ENCODE measurements at places on chromosomes 13 and 19.
A peak's percentile ranks its signal among the peaks of the same experiment; 100 is the strongest.

DNA sequence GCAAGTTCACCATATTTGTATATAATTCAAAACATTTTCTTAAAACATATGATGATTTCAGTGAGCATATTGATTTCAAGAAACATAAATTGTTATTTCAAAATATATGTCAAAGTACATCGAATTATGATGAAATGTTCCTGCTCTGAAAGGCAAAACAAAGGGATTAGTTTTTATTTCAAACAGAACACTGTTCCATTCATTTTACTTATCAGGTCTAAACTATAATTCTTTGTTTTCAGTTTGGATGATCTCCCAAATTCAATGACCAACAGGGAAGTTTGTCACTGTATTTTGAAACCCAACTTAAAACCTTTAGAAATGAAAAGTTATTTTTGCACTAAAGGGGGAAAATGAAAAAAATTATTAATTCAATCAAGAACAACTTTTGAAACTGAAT lies 610.2 kb downstream of the SLITRK1 start:
- DNase-seq: no peak

DNA sequence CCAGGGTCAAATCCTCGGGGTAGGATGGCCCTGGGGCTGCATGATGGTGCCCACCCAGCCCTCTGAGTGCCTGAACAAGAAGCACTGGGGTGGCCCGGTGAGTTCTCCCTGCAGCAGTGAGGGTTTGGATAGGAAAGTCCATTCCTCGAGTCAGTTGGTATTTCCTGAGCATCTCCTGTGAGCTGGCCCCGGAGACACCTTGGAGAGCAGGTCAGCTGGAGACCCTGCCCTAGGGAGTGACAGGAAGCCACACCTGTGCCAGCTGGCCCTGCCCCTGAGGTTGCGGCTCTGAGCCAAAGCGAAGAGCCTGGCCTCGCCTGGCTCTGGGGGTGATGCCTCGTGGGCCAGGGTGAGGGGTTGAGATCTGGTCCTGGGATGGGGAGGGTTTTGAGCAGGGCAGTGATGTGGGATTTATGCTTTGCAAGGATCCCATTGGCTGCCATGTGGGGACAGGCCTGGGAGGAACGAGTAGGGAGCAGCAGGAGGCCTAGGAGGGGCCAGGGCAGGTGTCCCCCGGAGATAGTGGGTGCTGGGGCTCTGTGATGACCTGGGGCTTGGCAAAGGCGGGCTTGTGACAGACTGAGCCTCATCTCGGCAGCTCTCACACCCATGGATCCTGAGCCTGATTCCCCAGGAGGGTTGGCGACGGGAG lies 16.0 kb downstream of the CRTC1 start:
- DNase-seq: no peak

- DNase-seq: peak; percentile 49
These were observed 718 bp downstream of the CDK8 start for GRCh38 chr13:26254583-26255111.

DNA sequence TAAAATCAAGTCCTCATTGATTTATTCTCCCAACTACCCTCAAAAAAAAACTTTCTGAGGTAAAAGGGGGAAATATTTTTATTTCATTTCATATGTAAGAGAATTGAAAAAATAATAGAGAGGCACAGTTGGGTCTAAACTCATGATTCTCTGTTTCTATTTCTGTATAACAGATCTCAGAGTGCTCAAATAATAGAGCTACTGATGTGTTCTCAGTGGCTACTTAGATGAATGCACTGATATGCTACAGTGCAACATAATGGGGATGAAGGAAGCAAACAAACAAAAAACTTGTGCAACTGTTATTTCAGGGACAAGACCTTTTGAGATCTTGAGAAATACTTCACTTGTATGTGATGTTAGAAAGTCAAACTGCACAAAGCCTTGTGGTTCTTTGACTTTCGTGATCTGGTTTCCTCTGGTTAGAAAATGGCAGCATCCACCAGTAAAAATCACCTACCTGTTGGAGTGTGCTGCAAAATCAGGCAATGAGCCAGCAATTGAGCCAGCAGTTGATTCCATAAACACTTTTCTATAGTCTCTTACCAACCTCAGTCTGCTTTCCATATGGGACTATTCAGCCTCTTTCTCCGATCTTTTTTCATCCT lies 9.7 kb upstream of the DACH1 start:
- no peak for DNase-seq

DNA sequence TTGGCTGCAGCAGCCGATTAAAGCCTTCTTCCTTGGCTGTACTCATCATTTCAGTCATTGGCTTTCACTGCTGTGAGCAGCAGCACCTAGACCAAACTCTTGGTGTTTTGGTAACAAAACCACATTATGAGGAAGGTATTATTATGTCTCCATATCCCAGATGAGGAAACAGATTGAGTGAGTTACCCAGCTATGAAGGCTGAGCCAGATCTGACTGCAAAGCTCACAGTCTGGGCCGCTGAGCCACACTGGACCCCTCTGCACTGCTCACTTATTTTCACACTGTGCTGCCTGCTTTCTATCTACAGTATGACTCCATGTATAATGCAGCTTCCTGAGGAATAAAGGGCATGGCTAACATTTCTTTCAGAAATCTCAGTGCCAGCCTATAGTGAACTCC lies 24.5 kb downstream of the CRYL1 start:
- DNase-seq: no peak

GRCh38 chr13:106680796-106681472 lies 113.0 kb upstream of the ARGLU1 start:
- no peak for DNase-seq

GRCh38 chr13:52085421-52085820 lies 43.5 kb downstream of the NEK5 start:
- no peak for DNase-seq

DNA sequence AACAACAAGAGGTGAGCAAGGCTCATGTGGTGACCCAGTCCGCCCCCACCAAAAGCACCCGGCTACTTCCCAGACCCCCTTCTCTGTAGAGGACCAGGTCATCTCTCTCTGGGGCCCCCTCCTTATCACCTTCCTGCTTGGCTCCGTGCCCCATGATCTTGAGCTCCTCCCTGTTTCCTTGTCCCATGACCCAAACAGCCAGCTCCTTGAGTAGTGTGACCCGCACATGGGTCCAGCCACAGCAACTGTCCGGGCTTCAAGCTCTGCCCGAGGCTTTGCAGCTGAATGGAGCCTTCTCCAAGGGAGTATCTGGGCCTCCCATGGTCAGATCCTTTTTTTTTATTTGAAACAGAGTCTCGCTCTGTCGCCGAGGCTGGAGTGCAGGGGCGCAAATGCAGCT lies 61.8 kb downstream of the MYO9B start:
- no peak for DNase-seq

DNA sequence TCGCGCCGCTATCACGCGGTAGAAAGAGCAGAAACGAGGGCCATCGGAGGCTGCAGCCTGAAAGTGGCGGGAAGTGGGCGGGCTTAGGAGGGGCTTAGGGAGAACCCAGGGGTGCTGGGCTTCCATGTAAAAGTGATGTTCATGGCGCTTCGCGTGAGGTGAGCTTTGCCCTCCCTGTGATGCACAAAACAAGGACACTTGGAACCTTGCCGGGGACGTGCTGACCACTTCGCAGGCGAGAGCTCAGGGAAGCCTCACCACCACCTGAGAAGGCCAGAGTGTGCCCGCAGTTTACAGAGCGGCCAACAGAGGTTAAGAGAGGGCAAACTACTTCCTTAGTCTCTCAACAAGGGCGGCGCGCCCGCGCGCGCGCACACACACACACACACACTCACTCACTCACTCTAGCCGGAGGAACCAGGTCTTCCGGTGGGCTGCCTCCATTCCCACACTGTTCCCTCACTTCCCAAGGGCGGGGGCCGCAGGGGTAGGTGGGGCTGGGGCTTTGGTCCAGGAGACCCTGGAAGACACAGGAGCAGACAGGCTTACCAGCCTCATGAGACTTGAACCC lies 651 bp downstream of the GAPDHS start:
- no peak for DNase-seq

- no peak for DNase-seq
These were observed 2.0 kb downstream of the KLF2 start for GRCh38 chr19:16326401-16327168.

- no peak for DNase-seq
These were observed 123.3 kb downstream of the VWA8 start for GRCh38 chr13:41837629-41838028.

DNA sequence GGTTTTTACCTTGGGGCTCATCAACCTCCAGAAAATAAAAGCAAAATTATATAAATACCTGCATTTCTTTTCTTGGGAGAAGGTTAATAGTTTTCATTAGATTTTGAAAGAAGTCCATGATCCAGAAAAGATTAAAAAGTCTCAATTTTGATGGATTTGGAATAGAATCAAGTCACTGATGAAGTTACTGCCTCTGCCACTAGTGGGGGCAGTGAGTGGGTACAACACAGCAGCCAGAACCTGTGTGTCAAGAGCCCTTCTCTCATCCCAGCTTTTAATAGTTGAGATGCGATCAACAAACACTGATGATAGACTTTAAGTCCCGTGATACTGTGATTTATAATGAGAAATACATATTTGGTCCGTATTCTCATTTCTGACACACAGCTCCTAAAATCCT lies 686.7 kb downstream of the DIAPH3 start:
- no peak for DNase-seq

DNA sequence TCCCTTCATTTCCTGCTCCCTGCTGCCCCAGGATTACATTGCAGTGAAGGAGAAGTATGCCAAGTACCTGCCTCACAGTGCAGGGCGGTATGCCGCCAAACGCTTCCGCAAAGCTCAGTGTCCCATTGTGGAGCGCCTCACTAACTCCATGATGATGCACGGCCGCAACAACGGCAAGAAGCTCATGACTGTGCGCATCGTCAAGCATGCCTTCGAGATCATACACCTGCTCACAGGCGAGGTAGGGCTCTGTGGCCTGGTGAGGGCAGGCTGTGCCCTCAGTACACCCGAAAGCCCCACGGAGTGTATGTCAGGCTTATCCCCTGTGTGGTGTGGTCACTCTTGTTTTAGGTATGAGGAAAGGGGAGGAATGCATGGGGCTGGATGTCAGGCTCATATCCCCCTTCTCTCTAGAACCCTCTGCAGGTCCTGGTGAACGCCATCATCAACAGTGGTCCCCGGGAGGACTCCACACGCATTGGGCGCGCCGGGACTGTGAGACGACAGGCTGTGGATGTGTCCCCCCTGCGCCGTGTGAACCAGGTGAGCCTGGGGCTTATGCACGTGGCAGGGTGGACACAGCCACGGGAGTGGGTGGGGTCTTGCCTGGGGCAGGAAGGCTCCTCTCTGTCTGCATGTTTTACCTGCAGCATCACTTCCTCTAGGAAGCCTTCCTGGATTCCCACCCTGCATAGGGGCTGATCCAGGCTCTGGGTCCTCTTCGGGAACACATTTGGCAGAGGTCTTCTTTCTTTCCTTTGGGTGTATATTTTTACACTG lies 2.3 kb upstream of the RNF225 start:
- no peak for DNase-seq

DNA sequence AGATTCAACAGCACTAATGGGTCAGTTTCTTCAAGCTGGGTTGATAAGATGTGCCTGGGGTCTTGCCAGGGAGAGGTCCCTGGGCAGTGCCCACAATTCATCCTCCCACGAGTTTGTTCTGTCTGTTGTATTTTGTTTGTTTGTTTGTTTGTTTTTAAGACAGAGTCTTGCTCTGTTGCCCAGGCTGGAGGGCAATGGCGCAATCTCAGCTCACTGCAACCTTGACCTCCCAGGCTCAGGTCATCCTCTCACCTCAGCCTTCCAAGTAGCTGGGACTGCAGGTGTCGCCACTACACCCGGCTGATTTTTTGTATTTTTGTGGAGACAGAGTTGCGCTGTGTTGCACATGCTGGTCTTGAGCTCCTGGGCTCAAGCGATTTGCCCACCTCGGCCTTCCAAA lies 120.1 kb downstream of the NUFIP1 start:
- DNase-seq: no peak

DNA sequence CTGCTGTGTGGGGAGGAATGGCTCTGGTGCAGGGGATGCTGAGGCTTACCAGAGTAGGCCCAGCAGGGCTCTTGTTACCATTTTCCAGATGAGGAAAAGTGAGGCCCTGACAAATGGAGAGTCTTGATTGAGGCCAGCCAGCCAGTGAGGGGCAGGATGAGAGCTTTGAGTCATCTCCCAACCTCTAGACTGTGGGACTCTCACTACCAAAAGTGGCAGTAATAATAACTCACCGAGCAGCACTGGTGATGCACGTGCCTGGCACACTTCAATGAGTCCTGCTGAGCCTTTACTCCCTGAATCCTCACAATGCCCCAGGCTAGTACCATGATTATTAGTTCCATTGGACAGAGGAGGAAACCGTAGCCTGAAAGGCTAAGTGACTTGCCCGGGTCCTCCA lies 7.8 kb downstream of the CIC start:
- no peak for DNase-seq

DNA sequence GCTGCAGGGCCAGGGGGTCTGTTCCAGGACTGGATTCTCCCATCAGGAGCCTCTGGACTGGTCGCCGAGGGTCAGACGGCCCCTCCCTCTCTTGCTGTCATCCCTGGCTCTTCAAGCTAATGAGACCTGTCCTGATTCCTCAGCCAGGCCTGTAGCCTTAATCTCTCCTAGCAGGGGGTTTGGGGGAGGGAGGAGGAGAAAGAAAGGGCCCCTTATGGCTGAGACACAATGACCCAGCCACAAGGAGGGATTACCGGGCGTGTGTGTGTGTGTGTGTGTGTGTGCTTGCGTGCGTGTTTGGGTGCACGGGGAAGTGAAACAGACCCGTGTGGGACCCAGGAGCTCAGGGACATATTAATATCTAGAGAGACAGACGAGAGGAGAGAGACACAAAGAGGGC lies 1.9 kb upstream of the CRX start:
- no peak for DNase-seq

DNA sequence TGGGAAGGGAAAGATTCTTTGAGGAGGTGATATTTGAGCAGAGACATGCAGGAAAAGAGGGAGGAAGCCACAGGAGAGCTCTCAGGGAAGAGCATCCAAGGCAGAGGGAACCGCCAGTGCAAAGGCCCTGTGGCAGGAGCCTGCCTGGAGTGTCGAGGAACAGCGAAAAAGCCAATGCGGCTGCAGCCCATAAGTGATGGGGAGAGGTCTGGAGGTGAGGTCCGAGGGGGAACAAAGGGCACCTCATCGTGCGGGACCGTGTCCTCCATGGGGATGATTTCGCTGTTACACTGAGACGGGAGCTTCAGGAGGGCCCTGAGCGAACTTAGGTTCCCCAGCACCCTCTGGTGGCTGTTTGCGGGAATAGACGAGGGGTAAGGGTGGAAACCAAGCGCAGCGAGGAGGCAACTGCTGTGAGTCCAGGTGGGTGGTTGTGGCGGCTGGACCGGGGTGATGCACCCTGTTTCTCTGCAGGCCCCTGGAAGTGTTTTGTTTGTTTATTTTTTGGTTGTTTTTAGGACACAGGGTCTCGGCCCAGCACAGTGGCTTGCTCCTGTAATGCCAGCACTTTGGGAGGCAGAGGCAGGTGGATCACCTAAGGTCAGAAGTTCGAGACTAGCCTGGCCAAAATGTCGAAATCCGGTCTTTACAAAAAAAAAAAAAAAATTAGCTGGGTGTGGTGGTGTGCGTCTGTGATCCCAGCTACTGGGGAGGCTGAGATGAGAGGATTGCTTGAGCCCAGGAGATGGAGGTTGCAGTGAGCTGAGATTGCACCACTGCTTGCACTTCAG lies 5.9 kb upstream of the EHD2 start:
- DNase-seq: peak; percentile 25

All from DMS79 (cell line).